HS-5 (cell line): ENCODE measurements at places on chromosomes 12 and 14.

GRCh38 chr12:75460204-75460603 lies 20.4 kb upstream of the GLIPR1 start:
- no peak for DNase-seq

- DNase-seq, result no peak
Measured at GRCh38 chr14:55410876-55411275, 754 bp downstream of the ATG14 start.

DNA sequence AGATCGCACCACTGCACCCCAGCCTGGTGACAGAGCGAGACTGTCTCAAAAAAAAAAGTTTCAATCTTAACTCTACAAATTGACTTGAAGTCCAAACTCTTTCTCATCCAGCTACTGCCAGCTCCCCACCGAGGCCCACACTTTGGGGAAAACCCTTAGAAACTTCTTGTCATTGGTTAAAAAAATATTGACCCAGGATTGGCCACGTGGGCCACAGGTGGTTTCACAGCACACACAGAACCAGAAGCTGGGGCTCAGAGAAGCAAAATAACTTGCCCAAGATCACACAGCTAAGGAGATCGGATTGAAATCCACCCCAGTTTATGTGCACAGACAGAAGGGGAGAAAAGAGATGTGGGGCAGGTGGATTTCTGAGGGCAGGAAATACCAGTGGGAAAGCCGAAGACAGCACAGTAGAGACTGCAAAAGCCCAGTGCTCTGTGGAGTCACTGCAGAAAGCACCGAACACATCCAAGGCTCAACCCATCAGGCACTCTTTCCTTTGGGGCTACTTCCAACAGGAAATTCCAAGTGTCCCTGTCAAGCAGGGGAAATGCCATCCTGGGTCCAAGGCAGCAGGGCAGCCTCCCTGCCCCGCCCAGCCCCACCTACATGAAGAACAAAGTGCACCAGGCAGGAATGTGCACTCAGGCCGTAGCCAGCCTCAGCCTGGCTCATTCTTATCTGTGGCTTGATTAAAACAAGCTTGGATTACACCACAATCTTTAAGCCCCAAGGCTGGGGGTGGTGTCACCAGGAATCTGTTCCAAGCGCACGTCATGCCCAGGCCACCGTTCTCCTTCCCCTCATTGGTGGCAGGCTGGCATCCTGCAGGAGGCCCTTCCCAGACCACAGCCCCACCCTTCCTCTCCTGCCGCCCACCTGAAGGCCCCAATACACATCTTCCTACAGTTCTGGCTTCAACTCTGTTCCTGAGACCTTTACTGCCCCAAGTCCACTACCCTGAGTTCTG lies 72.5 kb downstream of the ITPK1 start:
- DNase-seq, result peak; percentile 91

GRCh38 chr12:76024942-76025600 lies 6.5 kb downstream of the PHLDA1 start:
- peak; percentile 78 for DNase-seq

DNA sequence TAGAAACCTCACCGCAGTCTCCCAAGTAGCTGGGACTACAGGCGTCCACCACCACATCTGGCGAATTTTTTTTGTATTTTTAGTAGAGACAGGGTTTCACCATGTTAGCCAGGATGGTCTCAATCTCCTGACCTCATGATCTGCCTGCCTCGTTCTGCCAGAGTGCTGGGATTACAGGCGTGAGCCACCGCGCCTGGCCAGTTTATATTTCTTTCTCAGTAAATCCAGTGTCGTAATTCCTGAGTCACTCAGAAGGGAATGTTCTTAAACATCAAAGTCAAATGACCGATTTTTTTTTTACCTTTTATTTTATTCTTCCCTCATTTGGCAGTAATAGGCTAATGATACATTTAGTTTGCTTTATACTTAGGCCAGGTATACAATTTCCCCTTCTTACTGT lies 80.5 kb downstream of the FBXO33 start:
- no peak for DNase-seq

DNA sequence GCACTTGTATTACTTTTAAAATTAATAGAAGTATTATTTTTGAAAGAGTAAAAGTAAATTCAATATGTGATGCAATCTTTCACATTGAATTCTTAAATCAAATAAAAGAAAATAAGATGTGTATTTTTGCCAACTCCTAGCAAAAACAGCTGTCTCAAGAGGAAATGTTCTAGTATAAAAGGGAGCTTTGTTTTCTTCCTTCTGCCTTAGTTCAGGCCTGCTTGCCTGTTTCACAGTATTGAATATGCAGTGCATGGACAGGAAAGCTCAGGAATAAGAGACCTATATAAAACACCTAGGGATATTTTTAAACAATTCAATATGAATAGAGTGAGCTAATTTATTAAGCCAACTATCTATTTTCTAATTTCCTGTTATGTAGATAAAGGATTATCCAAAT lies 294.8 kb upstream of the G2E3 start:
- no peak for DNase-seq

GRCh38 chr12:124020514-124020949 lies 47.5 kb downstream of the ZNF664 start:
- no peak for DNase-seq
